Activated CD4-positive, alpha-beta T cell treated with anti-CD3 and anti-CD28 coated beads for 36 hours (primary cell): ENCODE measurements at places on chromosomes 6 and 20. TPM values are rescaled to one million over a fixed set of nuclear protein-coding genes. Genes with fewer than 3 reads are reported as not detected.

- DNase-seq, result peak; percentile 70
Measured at GRCh38 chr6:35139924-35140638, 1.1 kb downstream of the TCP11 start.

GRCh38 chr6:142728910-142729481, 216.0 kb downstream of the HIVEP2 start:
- DNase-seq, result no peak

- no peak for DNase-seq
Measured at GRCh38 chr20:46554828-46555227, 4.4 kb upstream of the OCSTAMP start.

- no peak for DNase-seq
Measured at GRCh38 chr6:100573166-100573565, 108.4 kb upstream of the SIM1 start.

Gene ITCH
- total RNA-seq, result 43.5 TPM

Gene PI16
- total RNA-seq, result 1.9 TPM

DNA sequence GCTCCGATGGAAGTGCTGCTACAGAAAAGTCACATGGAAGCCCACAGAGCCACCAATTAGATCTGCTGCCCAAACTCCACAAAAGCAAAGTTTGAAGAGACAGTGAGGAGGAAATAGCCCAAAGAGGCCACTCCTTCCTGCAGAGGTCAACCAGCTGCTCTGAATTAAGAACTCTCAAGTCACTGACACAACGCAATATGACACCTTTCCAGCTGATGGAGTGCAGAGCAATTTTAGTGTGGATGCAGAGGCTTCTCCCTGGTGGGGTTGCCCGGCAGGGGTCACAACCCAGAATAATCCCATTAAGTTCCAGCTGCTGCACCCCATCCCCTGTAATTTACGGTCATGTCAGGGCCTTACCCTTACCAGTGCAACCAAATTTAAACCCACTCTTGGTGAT, 361.9 kb upstream of the JARID2 start:
- DNase-seq, result no peak

Gene SLC17A1
- not detected for total RNA-seq

Gene TMEM244
- not detected for total RNA-seq

GRCh38 chr6:67560068-67560467, 1075.0 kb upstream of the ADGRB3 start:
- DNase-seq, result no peak

- no peak for DNase-seq
Measured at GRCh38 chr6:63887002-63887751, 251.6 kb downstream of the PHF3 start.

Gene CAPN11
- total RNA-seq, result 1.2 TPM

Gene MOCS1
- total RNA-seq, result 6.2 TPM

GRCh38 chr20:35562541-35563110, 20.7 kb downstream of the ERGIC3 start:
- no peak for DNase-seq

- no peak for DNase-seq
Measured at GRCh38 chr6:21003780-21004541, 469.7 kb downstream of the CDKAL1 start.

DNA sequence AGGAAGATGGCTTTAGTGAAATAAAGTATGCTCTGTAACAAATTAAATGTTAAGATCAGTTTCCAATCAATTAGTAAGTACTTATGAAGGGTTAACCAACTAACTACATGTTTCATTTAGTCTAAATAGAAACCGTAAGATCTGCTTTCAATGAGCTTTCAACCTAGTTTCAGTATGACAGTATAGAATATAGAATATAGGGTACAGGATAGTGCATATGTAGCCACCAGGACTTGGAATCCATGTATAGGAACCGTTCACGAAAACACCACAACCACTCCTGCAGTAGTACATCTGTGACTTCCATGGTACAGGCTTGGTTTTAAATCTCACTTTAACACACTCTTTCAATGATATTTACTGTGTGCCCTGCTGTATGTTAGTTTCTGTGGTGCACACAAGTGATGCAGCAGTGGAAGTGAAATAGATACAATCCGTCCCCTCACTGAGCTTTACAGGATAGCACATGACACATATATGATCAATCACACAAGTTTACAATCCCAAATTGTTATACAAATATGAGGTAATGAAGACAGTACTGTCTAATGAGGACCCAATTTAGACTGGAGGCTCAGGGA, 479.7 kb upstream of the MARCKS start:
- DNase-seq, result no peak

DNA sequence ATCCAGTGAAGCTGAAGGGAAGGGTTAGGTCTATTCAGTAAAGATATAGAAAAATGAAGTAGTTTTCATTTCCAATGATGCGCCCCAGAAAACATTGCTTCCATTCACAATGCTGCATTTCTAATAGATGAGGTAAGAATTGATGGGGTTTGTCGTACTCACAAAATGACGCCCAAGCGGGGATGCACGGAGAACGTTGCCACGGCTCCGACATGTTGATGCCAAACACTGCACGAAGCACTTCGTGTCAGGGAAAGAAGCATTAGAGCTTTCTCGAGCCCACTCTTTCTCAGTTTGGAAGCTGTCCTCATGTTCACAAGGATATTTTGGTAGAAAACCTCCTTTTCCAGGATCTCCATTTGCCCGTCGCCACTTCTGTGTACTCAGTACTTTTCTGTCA, 21.6 kb upstream of the MAFB start:
- DNase-seq, result no peak

- DNase-seq, result peak; percentile 30
Measured at GRCh38 chr6:87393026-87393622, 14.6 kb upstream of the CFAP206 start.

- DNase-seq, result no peak
Measured at GRCh38 chr6:135910790-135911618, 59.5 kb downstream of the PDE7B start.

Gene EPB41L1
- 1.5 TPM for total RNA-seq

DNA sequence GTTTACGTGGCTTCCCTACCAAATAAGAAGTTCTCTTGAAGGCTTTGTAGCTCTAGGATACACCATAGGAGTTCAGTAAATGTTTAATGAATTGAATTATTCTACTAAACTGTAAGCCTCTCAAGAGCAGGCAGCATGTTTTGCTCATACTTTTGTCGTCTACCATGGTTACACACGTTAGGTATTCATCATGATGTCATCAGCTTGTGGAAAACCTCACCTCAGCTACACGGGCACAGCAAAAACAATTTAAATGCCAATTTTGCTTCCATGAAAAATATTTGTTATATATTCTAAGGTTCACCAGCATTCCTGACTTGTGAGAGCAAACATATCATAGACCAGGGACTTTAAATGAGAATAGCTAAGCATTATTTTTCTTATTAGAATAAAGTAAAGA, 16.7 kb downstream of the NCOA5 start:
- no peak for DNase-seq

DNA sequence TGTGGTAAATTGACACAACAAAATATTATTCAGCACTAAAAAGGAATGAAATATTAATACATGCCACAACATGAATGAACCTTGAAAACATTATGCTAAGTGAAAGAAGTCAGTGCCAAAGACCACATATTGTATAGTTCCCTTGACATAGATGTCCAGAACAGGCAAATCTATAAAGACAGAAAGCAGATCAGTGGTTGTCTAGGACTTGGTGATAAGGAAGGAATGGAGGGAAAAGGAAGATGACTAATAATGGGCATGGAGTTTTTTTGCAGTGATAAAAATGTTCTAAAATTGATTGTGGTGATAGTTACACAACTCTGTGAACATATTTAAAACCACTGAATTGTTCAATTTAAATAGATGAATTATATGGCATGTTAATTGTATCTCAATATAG, 32.5 kb downstream of the TBX18 start:
- DNase-seq, result no peak

GRCh38 chr20:22825076-22825475, 210.0 kb upstream of the SSTR4 start:
- DNase-seq, result no peak

- DNase-seq, result no peak
Measured at GRCh38 chr6:35238843-35239289, 20.7 kb upstream of the ZNF76 start.

DNA sequence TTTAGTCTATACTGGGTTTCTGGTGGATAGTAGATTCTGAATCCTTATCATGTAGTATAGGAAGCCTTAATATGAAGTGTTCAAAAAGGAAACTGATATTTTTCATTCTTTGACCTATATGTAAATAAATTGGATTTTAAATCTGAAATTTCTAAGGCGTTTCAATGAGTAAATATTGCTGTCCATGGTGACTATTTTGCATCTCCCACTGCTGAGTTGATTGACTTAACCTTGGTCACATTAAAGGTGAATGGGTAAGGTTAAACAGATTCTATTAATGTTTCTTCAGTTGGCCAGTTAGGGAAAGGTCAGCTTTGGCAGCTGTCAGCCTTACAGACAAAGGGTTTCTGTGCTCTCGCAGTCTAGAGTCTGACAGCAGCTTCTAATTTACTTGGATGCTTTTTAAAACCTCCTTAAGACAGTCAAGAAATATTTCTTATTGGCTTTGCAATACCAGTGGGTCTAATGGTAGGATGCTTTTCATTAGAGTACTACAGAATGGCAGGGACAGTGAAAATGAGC, 24.8 kb downstream of the PRIM2 start:
- no peak for DNase-seq

Gene MRAP2
- total RNA-seq, result not detected

- DNase-seq, result no peak
Measured at GRCh38 chr6:136706430-136706829, 85.8 kb downstream of the MAP3K5 start.

Gene MYT1
- 0.14 TPM for total RNA-seq

Gene PREX1
- 39.2 TPM for total RNA-seq

DNA sequence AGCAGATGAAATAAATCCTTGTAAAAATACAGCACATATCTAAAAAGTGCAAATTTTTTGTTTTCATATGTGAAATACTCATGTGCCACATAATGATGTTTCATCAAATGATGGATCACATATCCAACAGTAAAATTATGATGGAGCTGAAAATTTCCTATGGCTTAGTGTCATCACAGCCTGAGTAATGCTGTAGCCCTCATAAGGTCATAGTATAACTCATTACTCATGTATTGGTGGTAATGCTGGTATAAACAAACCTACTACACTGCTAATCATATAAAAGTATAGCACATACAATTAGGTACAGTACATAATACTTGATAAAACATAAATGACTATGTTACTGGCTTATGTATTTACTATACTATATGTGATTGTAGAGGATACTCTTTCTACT, 12.9 kb downstream of the TSPYL1 start:
- no peak for DNase-seq

GRCh38 chr6:4179960-4180651, 44.7 kb upstream of the ECI2 start:
- no peak for DNase-seq

DNA sequence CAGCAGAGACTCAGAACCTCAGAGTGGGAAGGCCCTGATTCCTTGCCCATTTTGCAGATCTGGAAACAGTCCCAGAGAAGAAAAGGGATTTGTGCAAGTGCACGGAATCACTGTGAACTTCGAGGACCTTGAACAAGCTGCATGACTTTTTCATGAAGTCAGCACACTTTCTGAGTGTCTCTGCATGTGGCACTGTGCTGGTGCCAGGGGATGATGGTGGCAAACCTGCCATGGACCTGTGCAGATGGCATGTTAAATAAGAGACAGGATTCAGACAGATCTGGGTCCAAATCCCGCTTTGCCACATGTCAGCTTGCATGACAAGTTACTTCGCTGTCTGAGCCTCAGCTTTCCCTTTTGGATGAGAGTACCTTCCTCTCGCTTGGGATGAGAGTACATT, 26.8 kb downstream of the ZNF831 start:
- no peak for DNase-seq

DNA sequence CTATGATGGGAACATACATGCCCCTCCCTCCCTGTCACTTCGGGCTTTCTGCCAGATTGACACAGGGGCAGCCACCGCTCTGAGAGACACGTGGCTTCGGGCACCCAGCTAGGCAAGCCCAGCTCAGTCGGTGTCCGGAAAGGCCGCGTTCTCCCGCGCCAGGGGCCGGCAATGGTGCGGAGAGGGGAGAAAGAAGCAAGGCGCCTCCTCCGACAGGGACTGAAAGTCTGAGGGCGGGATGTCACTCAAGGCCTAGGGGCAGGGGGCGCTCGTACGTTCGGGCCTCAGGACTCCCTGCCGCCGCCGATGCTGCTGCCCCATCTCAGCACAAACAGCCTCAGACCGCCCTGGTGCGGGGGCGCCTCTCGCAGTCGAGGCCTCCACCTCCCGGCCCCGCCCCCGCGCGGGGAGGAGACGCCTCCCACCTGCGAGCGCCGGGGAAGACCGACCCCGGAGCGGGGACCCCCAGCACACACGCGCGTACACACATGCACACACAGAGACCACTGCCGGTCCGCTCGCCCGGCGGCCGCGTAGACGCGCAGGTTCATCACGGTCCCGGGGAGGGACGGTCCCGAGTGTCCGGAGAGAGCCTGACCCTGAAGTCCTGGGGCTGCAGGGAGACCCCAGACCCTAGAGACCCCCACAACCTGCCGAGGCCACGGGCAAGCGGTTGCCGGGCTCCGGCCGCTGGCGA, 1.9 kb downstream of the GRM4 start:
- peak; percentile 75 for DNase-seq

DNA sequence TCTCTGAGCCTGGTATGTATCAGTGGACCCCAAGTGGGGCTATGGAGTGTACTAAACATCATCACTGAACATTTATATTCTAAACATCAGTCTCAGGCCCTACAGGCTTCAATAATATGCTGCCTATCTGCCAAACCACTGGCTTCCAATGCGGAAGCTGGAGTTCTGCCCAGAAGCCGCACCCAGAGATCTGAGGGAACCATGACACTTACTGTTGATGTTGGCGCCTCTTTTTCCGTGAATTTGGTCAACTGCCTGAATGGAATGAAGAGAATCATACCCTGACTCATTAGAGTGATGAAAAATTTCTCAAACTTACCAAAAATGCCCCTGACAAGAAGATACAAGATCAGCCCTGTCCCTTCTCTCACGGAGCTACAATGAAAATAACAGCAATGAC, 66.2 kb downstream of the SLC22A23 start:
- no peak for DNase-seq

DNA sequence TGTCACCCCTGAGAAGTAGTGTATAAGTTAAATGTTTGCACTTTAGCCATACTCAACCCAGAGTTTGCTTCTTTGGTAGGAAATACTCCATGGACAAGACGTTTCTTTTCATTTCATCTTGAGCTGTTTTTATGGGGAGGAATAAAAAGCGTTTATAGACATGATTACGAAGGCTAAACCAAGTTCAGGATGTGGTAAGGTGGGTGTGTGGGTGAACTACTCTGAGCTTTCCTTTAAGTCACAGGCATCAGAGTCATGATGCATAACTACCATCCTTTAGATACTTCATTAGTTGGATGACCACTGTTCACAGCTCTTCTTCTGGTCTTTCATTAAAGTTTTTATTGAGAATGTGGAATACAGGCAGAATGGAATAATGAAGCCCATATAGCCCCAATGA, 48.9 kb downstream of the EBF4 start:
- peak; percentile 59 for DNase-seq

Gene PCSK2
- not detected for total RNA-seq

Gene METTL24
- total RNA-seq, result not detected

Gene MBOAT1
- total RNA-seq, result 16.1 TPM

- DNase-seq, result no peak
Measured at GRCh38 chr6:10643201-10643651, 51.2 kb downstream of the C6orf52 start.

- no peak for DNase-seq
Measured at GRCh38 chr6:120945905-120946594, 388.2 kb downstream of the TBC1D32 start.
